CD8-positive, alpha-beta memory T cell (primary cell): ENCODE measurements at places on chromosomes 4 and X. TPM values are rescaled to one million over a fixed set of nuclear protein-coding genes. Genes with fewer than 3 reads are reported as not detected.

Gene TCEAL6
- not detected for total RNA-seq

Gene GAGE12H
- total RNA-seq, result not detected

Gene TCEAL2
- not detected for total RNA-seq

Gene SH2D1A
- 90.2 TPM for total RNA-seq

Gene RPS6KA3
- total RNA-seq, result 70.1 TPM

Gene CDS1
- 0.44 TPM for total RNA-seq

Gene RAB9A
- 27.1 TPM for total RNA-seq

Gene KIAA1210
- total RNA-seq, result not detected

Gene USP17L13
- total RNA-seq, result not detected

GRCh38 chr4:1299301-1299860 is 9.7 kb downstream of the MAEA start:
- H3K4me3 ChIP-seq, result no peak overlapping the region
- no peaks in the 10 kb centered on the region for H3K27me3 ChIP-seq
- H3K4me1 ChIP-seq, result peaks cover 8% of the 10 kb centered on the region
- H3K36me3 ChIP-seq, result peaks cover 9% of the 10 kb centered on the region

- no peaks in the 10 kb centered on the region for H3K36me3 ChIP-seq
- peaks cover 7% of the 10 kb centered on the region for H3K4me1 ChIP-seq
- no peak overlapping the region for H3K4me3 ChIP-seq
- peaks cover 12% of the 10 kb centered on the region for H3K27me3 ChIP-seq
- DNase-seq, result no peak
- H3K27ac ChIP-seq, result no peak overlapping the region
Observed at GRCh38 chrX:46918434-46918833, 6.2 kb downstream of the JADE3 start.

DNA sequence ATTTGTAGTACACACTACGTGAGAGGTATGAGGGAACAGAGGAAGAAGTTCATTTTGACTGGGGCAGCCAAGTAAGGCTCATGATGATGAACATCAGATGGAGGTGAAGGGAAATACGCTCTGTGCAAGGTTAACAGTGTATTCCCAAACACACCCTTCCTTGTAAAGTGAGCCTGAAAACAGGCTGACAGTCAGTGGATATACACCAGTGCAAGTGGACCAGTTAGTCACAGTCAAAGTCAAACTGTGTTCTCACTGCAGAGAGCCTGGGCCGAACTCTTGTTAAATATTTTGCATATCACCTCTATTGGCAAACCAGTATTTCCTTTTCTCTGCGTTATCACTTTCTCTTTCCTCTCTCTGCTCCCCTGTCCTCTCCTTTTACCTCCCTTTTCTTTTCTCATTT is 23.4 kb upstream of the RHOH start:
- H3K27me3 ChIP-seq, result no peaks in the 10 kb centered on the region
- DNase-seq, result no peak
- H3K36me3 ChIP-seq, result no peaks in the 10 kb centered on the region
- no peak overlapping the region for H3K27ac ChIP-seq
- H3K4me3 ChIP-seq, result no peak overlapping the region

- no peaks in the 10 kb centered on the region for H3K36me3 ChIP-seq
- no peak overlapping the region for H3K27ac ChIP-seq
- DNase-seq, result no peak
Observed at GRCh38 chr4:69196209-69196965, 18.2 kb downstream of the UGT2B11 start.

DNA sequence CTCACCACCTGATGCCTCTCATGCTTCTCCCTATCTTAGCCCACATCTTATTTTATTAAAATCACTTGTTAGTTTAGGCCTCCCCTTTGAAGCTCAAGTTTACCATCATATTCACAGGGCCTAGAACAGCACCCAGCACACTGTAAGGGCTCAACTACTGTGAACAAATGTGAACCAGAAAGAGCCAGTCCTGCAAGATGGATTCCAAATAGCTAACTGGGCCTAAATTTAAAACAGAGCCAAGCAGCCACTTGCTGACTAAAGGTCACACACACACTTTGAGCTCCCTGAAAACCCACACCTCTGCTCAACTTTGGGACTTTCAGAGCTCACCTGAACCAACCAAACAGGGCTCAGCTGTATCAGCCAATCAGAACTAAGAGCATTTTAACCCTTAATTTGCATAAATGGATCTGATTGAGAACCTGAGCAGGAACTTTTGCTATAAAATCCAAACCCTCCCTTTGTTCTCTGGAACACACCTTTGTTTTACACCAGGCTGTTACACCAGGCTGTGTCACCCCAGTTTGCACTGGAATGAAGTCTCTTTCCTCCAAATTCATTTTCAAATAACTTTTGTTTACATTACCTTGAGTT is 62.1 kb upstream of the EXOC1L start:
- no peaks in the 10 kb centered on the region for H3K36me3 ChIP-seq
- no peak overlapping the region for H3K27ac ChIP-seq
- no peak for DNase-seq
- H3K4me1 ChIP-seq, result no peaks in the 10 kb centered on the region

- no peaks in the 10 kb centered on the region for H3K36me3 ChIP-seq
- no peak for DNase-seq
- H3K27ac ChIP-seq, result no peak overlapping the region
- no peaks in the 10 kb centered on the region for H3K4me1 ChIP-seq
Observed at GRCh38 chrX:70496491-70496890, 51.9 kb downstream of the DLG3 start.

GRCh38 chr4:15020502-15021286 is 18.4 kb downstream of the CPEB2 start:
- no peak overlapping the region for H3K4me3 ChIP-seq
- H3K27ac ChIP-seq, result no peak overlapping the region
- no peaks in the 10 kb centered on the region for H3K27me3 ChIP-seq

- no peaks in the 10 kb centered on the region for H3K27me3 ChIP-seq
- H3K27ac ChIP-seq, result no peak overlapping the region
- DNase-seq, result no peak
- H3K36me3 ChIP-seq, result no peaks in the 10 kb centered on the region
- H3K4me1 ChIP-seq, result no peaks in the 10 kb centered on the region
Observed at GRCh38 chrX:91079342-91080114, 355.1 kb upstream of the PABPC5 start.

GRCh38 chr4:32931475-32931874 is 2211.3 kb downstream of the PCDH7 start:
- no peaks in the 10 kb centered on the region for H3K4me1 ChIP-seq
- DNase-seq, result no peak
- H3K27ac ChIP-seq, result no peak overlapping the region
- H3K36me3 ChIP-seq, result no peaks in the 10 kb centered on the region
- H3K4me3 ChIP-seq, result no peak overlapping the region

DNA sequence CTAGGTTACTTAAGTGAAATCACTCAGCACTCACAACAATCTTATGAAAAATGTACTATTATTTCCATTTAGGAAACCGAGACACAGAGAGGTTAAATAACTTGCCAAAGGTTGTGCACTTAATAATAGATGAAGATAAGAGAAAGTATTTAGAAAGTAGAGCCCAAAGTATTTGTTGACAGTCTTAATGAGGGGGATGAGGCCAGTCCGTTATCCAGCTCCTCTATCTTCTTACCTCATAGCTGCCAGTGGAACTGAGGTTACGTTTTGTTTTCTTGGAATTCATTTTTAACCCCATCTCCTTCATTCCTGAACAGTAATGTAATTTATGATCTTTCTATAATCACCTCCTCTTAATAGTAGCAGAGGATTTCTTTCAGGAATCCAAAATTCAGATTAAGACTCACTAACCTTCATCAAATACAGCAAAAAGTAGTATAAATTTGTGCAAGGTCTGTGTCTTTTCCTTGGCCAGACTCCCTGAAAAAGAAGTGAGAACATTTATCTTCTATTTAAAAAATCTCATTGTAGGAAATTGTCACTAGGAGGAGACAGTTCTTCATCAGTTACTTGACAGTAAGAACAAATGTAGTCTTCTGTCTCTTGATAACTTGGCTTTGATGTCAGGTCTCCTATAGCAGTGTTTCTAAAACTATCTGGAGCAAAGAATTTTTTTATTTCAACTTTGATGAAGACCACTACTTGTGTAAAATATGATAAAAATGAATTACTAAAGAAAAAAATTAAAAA is 35.5 kb downstream of the F8 start:
- H3K27ac ChIP-seq, result no peak overlapping the region
- H3K27me3 ChIP-seq, result no peaks in the 10 kb centered on the region
- no peaks in the 10 kb centered on the region for H3K4me1 ChIP-seq

DNA sequence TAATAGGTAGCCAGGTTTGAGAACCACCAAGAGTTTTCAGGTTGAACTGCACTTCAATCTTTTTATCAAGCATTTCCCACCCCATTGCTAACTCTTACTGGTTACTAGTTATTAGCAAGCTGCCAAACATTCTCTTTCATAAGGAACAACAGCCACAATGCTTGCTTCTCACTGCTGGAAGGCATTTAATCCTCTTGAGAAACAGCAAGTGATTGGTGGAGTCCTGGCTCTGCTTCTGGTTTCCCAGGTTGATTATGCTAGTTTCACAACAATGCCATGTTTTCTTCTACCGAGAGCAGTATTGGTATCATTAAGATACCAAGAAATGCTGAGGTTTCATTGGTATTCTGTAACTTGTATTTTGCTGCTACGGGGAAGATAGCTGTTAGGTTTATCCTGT is 32.2 kb upstream of the TXLNG start:
- no peaks in the 10 kb centered on the region for H3K4me1 ChIP-seq
- H3K27ac ChIP-seq, result no peak overlapping the region
- H3K36me3 ChIP-seq, result peaks cover 10% of the 10 kb centered on the region
- no peak overlapping the region for H3K4me3 ChIP-seq
- no peak for DNase-seq
- H3K27me3 ChIP-seq, result no peaks in the 10 kb centered on the region

DNA sequence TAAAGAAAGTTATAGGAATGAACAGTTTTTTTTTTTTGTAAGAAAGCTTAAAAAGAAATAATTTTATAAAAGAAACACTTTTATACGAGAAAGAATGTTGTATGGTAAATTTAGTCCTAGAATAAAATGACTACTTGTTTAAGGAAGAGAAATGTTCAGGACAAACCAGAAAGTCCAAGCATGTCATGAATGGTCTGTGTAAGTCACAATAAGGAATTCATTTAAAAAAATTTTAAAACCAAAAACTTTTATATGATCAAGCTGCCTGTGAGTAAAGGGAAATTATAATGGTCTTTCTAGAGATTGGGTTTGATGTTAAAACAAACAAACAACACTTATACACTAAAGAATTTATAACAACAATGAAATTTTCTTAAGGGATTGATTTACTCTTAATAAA is 858.9 kb upstream of the PCDH7 start:
- H3K27ac ChIP-seq, result no peak overlapping the region
- H3K27me3 ChIP-seq, result no peaks in the 10 kb centered on the region
- DNase-seq, result no peak
- H3K36me3 ChIP-seq, result no peaks in the 10 kb centered on the region
- H3K4me3 ChIP-seq, result no peak overlapping the region

- no peaks in the 10 kb centered on the region for H3K4me1 ChIP-seq
- DNase-seq, result no peak
- H3K4me3 ChIP-seq, result no peak overlapping the region
- no peak overlapping the region for H3K27ac ChIP-seq
Observed at GRCh38 chrX:36898301-36898700, 109.9 kb upstream of the FAM47C start.

- H3K4me3 ChIP-seq, result no peak within 1 kb of the TSS
- no peak within 1 kb of the TSS for H3K27ac ChIP-seq
- H3K36me3 ChIP-seq, result no peaks in the 10 kb centered on the region
- H3K27me3 ChIP-seq, result no peaks in the 10 kb centered on the region
- DNase-seq, result no peak
Observed at GRCh38 chr4:127730142-127730913, at the start of gene SLC25A31. TSS of gene SLC25A31 (plus strand) at chr4:127730400. CDS start at chr4:127730546, 146 bp downstream.

GRCh38 chrX:107728371-107729099 is 47.1 kb downstream of the TSC22D3 start:
- no peaks in the 10 kb centered on the region for H3K4me1 ChIP-seq
- H3K36me3 ChIP-seq, result no peaks in the 10 kb centered on the region
- no peak overlapping the region for H3K4me3 ChIP-seq
- H3K27ac ChIP-seq, result no peak overlapping the region
- no peak for DNase-seq

- H3K36me3 ChIP-seq, result no peaks in the 10 kb centered on the region
- H3K27ac ChIP-seq, result no peak overlapping the region
- H3K4me1 ChIP-seq, result no peaks in the 10 kb centered on the region
- H3K4me3 ChIP-seq, result no peak overlapping the region
Observed at GRCh38 chrX:140274811-140275525, 229.9 kb downstream of the SOX3 start.

- no peaks in the 10 kb centered on the region for H3K36me3 ChIP-seq
- no peaks in the 10 kb centered on the region for H3K27me3 ChIP-seq
- no peaks in the 10 kb centered on the region for H3K4me1 ChIP-seq
Observed at GRCh38 chrX:19177721-19178120, 55.5 kb upstream of the ADGRG2 start.

DNA sequence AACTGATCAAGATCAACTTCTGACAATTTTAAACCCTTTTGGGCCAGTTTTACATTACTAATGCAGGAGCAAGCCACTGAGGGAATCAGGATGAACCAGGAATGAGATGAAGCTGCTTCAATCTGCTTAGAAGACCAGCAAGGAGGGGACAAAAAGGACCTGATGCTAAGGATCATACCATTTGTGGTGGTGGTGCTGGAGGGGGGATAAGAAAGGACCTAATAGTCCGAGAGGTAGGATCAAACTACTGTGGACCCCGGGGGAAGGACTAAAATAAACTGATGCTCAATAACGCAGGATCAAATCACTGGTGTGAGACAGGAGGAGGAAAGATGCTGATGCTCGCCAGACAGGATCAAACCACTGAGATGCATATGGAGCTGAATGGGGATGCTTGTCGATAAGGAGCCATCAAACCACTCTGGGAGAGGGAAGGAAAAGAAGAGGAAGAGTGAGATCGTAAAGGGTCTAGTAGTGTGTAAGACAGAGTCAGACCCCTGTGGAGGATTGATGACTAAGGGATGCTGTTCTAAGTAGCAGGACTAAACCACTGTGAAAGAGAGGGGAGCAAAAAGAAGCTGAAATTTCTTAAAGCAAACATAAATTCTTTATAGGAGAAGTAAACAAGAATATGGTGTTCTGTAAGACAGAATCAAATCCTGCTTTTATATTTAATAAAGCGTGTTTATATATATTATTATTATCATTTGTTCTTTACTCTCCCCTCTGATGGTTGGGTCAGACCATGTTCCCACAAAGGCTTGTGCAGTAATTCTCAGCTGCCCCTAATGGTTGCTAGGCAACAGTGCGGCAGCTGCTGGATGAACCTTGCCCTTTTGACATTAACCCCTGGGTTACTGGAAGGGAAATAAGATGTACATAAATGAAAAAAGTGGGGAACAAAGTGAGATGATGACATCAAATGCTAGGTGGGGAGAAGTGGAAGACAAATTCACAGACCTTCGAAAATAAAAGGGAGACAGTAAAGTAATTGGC is 432.5 kb upstream of the FGF16 start:
- no peak overlapping the region for H3K27ac ChIP-seq
- H3K36me3 ChIP-seq, result no peaks in the 10 kb centered on the region
- H3K27me3 ChIP-seq, result no peaks in the 10 kb centered on the region
- DNase-seq, result no peak
